T-helper 2 cell treated with Interferon-gamma antibody and Interleukin-4, amounts not matched to agents 100 ng/mL and 5 ng/mL, for 36 hours (primary cell): ENCODE measurements at places on chromosomes 6 and 20. TPM values are rescaled to one million over a fixed set of nuclear protein-coding genes. Genes with fewer than 3 reads are reported as not detected.

Gene FAM184A
- 3.7 and 3.8 TPM in 2 replicates for total RNA-seq

Gene PRDM13
- not detected in 2 replicates for total RNA-seq

Gene OGFR
- 77.5 and 79.2 TPM in 2 replicates for total RNA-seq

Gene HUS1B
- 1.3 and 1.4 TPM in 2 replicates for total RNA-seq

Gene RAD21L1
- total RNA-seq: not detected in 2 replicates

Gene TFAP2A
- 0.07 TPM in 1 of 2 replicates, not detected in the other for total RNA-seq

Gene TMEM200A
- total RNA-seq: 2.6 and 3.3 TPM in 2 replicates

Gene SLC12A5
- 0.70 TPM in 1 of 2 replicates, not detected in the other for total RNA-seq

Gene AKAP7
- 5.5 and 5.9 TPM in 2 replicates for total RNA-seq

Gene HLA-DPA1
- 119 and 125 TPM in 2 replicates for total RNA-seq

Gene OOEP
- 0.66 and 0.84 TPM in 2 replicates for total RNA-seq

Gene BMP5
- total RNA-seq: not detected in 2 replicates

Gene TFEB
- 7.8 and 9.7 TPM in 2 replicates for total RNA-seq

Gene LCA5
- total RNA-seq: 0.07 and 0.09 TPM in 2 replicates

Gene PRR18
- total RNA-seq: not detected in 2 replicates

Gene CGA
- total RNA-seq: not detected in 2 replicates

Gene UST
- 0.25 and 0.36 TPM in 2 replicates for total RNA-seq

Gene PDYN
- total RNA-seq: not detected in 2 replicates

Gene IPCEF1
- 9.5 and 10.2 TPM in 2 replicates for total RNA-seq

Gene NCOA6
- 33.8 and 33.9 TPM in 2 replicates for total RNA-seq

Gene GSTA2
- total RNA-seq: not detected in 2 replicates

Gene IRAK1BP1
- total RNA-seq: 3.5 and 3.7 TPM in 2 replicates

Gene PKHD1
- total RNA-seq: not detected in 2 replicates

Gene SCRT2
- total RNA-seq: not detected in 2 replicates

Gene HSPA12B
- not detected in 2 replicates for total RNA-seq

Gene ABCF1
- total RNA-seq: 80.3 and 85.2 TPM in 2 replicates

Gene SNPH
- 5.2 and 5.4 TPM in 2 replicates for total RNA-seq

Gene CRISP3
- total RNA-seq: not detected in 2 replicates

Gene SMLR1
- total RNA-seq: not detected in 2 replicates

Gene KCNK16
- not detected in 2 replicates for total RNA-seq

Gene BPIFA1
- not detected in 2 replicates for total RNA-seq

Gene C20orf202
- 0.11 TPM in 1 of 2 replicates, not detected in the other for total RNA-seq

Gene EDN1
- 0.07 TPM in 1 of 2 replicates, not detected in the other for total RNA-seq

Gene RIN2
- total RNA-seq: not detected in 2 replicates

Gene STX11
- total RNA-seq: 14.5 and 14.6 TPM in 2 replicates

Gene ZBTB12
- 2.8 TPM in 2 replicates for total RNA-seq

Gene SAMD3
- 72.3 and 75.7 TPM in 2 replicates for total RNA-seq

Gene SLC52A3
- total RNA-seq: not detected in 2 replicates

Gene THBD
- not detected in 2 replicates for total RNA-seq

Gene TRIM31
- not detected in 2 replicates for total RNA-seq
